ENCODE measurements at places on chromosomes 6 and 20.
A peak's percentile ranks its signal among the peaks of the same experiment; 100 is the strongest.

DNA sequence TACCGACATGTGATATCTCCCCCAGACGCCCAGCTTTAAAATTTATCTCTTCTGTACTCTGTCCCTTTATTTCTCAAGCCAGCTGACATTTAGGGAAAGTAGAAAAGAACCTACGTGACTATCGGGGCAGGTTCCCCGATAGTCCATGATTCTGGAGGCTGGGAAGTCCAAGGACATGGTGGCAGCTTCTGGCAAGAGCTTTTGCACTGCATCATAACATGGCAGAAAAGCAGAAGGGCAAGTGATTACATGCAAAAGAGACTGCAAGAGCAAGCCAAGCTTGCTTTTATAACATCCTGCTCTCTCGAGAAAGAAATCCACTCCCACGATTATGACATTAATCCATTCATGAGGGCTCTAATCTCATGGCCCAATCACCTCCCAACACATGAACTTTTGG lies 113.2 kb downstream of the CD164 start:
- no peak for DNase-seq

DNA sequence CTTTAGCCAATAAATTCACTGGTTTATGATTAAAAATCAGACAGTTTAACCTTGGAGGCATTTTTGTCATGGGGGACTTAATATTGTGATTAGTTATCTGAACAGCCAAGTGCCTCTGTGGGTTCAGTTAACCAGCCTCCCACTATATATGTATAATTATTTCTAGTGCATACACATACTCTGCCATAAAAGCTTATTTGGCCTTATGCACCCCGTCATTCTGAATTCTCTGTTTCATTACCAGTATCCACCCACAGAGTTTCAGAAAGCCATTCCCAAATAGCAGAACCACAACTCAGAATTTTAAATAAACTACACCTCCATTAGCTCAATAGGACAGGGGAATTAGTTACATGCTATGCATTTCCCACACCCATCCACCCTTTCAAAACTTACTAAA lies 279.7 kb downstream of the ZFAND3 start:
- no peak for DNase-seq

DNA sequence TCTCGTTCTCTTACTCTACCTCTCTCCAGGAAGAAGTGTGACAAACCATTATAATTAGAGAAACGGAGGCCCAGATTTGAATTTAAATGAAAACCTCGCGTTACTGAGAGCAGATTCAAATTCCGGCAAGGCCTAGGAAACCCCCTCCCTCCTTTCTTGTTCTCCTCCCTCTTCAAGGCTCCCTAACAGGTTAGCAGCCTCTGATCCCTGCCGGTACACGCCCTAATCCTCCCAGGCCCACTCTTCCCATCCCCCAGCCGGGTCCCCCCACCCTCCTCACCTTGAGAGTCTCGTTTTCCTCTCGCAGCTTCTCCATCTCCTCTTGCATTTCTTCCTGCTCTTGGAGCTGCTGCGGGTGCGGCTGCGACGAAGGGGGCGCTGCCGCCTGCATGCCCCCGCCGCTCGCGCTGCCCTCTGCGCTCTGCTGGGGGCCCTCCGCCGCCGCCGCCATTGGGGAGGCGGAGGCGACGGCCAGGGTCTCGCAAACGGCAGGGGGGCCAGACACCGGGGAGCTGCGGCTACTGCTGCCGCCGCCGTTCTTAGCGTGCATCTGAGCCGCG lies 3.8 kb downstream of the MTCL3 start:
- DNase-seq: peak; percentile 46

GRCh38 chr6:11144393-11144851 lies 32.9 kb upstream of the ERVFRD-1 start:
- peak; percentile 80 for DNase-seq

DNA sequence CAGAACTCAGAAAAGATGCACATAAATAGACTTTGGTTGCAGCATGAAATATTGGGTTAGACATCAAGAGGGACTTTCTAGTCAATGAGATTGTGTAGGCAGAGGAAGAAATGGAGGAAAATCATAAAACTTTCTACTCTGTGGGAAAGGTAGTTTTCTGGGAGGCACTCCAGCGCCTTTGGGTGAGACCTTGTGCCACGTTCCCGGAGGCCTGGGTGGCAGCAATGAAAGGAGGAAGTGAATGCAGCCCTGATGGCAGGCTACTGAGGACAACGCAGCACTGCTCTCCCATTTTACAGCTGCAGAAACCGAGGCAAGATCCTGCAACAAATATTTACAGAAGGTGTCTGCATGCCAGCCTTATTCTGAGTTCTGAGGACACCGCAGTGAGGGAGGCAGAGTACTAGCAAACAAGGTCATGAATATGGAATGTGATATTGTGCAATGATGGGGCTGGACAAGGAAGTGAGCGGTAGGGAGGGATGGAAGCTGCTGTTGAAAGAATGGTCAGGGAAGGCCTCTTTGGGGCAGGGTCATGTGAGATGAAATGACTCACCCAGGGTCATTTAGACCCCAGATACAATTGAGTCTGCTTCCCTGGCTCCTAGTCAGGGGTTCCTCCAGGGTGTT lies 159.1 kb downstream of the TFAP2C start:
- peak; percentile 95 for DNase-seq

Data from SJSA1 (cell line).